ENCODE measurements at places on chromosomes 12 and 14.

- DNase-seq, result no peak
These were observed 56.7 kb downstream of the FAM222A start for GRCh38 chr12:109770104-109770860.

- no peak for DNase-seq
These were observed 191.4 kb downstream of the KITLG start for GRCh38 chr12:88388566-88389540.

- DNase-seq, result no peak
These were observed 215.8 kb upstream of the DIO2 start for GRCh38 chr14:80427101-80427500.

- DNase-seq, result no peak
These were observed 61.5 kb downstream of the NT5DC3 start for GRCh38 chr12:103779410-103780092.

DNA sequence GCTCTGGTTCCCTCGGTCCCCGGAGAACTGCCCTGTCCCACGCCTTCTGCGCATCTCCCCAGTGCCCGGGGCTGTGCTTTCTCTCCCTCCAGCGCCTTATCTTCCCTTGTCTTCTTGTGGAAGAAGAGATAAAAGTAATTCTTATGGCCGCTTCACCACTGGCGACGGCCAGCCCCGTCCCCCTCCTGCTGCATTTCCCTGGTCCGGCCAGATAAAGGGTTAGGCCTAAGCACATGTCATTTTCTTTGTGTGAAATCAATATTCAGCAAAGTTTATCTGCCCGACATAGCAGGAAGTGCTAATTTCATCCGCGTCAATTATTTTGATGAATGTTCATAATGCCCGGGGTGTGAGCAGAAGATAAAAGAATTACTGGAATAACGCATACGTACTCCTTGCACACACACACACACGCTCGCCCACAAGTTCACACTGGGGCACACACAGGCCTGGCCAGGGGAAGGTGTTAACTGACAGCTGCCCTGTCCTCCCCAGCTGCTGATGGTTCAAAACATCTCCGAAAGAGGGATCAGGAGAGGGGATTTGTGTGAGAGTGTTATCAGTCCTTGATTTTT, 177.7 kb upstream of the LHX5 start:
- DNase-seq, result no peak

GRCh38 chr12:65826353-65827171, 2.3 kb downstream of the HMGA2 start:
- no peak for DNase-seq

- DNase-seq, result peak; percentile 35
These were observed 11.2 kb upstream of the LBHD2 start for GRCh38 chr14:103072595-103073366.

DNA sequence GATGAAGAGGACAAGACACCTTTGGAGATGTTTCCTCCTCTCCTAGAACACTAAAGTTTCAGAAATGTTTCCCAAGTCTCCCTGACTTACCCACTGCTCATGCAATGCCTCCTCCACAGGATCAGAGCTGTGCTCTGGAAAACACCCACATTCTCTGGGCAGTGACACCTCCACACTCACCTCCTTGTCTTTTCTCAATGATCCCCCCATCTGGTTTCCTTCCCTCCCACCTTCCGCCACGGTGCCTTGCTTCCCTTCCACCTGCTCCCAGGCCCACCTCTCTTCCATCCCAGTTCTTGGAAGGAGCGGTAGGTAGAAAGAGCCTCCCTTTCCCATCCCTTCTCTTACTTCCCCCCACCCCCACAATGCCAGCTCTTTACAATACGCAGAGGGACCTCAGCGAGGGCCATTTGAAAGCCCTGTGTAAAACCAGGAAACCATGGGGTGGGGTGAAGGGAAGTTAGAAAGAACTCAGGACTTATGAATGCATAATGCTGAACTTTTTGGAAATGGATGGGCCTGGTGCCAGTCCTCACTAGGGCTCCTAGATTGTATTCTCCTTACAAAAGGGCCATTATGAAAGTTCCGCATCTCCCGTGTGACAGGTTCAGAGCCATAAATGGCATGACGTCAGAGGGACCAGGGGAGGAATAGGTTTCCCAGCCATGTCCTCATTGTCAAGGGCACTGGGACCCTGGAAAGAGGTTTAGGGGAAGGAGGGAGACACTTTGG, 12.8 kb downstream of the FBLN5 start:
- no peak for DNase-seq

- DNase-seq, result no peak
These were observed 51.2 kb downstream of the TESPA1 start for GRCh38 chr12:54933376-54933775.

GRCh38 chr12:88681271-88681670, 101.0 kb upstream of the KITLG start:
- no peak for DNase-seq

- DNase-seq, result no peak
These were observed 149.0 kb downstream of the AKAP6 start for GRCh38 chr14:32478050-32478449.

DNA sequence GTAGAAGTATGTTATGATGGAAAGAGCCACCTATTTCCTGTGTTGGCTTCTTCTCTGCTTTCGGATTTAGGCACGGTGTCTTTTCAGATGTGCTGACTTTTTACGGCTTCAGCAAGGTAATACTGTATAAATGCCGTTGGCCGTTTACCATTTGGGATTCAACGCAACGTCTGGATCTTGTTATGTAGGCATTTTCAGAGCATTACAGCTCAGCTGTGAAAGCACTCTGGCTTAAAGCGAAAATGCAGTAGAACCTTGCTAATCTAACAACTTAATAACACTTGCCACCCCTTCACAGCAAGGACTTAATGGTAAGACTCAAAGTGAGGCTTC, 229.9 kb downstream of the EFCAB11 start:
- no peak for DNase-seq

GRCh38 chr14:34713681-34714319, 593 bp downstream of the CFL2 start:
- peak; percentile 55 for DNase-seq

DNA sequence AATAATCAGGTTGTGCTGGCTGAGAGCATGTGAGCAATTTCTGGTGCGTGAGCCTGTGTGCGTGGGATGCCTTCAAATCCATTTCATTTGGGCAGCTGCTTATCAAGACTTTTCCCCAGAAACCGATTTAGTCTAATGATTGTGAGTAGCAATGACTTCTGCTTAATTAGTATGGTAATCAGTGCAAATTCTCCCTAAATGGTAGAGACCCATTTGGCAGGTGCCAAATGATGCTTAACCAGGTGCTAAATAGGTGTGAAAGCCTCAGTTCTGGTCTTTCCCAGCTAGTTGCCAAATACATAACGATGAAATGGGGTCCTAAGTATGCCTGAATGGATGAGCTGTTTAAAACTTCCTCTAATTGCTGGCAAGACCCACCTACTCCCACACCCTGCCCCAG, 248.4 kb upstream of the CCDC196 start:
- no peak for DNase-seq

DNA sequence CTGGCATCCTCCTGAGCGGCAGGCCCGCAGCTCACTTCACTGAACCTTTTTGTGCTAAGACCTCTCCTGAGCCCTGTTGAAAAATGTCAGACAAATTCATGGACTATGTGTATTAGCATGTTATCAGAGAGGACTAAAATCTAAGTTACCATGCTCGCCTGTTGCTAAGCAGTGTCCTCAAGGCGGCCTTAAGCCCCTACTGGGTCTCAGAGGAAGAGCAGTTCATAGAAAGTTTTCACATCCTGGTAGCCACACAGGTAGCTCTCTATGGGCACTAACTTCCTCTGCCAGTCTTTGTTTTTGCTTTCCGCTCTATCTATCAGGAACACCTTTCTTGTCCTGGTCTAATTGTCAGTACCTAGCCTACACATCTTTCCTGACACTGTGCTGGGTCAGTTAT, 306.6 kb upstream of the MIS18BP1 start:
- DNase-seq, result no peak

- DNase-seq, result no peak
These were observed 15.5 kb upstream of the SERPINA9 start for GRCh38 chr14:94491511-94491910.

- no peak for DNase-seq
These were observed 11.9 kb upstream of the UBE2N start for GRCh38 chr12:93453633-93454032.

DNA sequence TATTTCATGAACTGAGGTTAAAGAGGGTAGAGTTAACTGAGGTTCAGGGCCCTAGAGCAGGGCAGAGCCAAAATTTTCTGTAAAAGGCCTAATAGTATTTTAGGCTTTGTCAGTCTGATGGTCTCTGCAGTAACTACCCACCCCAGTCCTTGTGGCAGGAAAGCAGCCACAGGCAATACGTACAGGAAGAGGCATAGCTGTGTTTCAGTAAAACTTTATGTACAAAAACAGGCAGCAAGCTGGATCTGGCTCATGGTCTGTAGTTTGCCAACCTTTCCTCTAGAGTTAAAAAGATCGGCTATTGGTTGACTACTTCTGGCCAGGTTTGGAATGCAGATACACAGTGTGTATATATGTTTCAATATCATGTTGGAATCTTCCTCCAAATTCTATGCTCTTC, 17.2 kb downstream of the TM7SF3 start:
- DNase-seq, result no peak

GRCh38 chr14:24456980-24457379, 14.4 kb upstream of the SDR39U1 start:
- DNase-seq, result no peak

DNA sequence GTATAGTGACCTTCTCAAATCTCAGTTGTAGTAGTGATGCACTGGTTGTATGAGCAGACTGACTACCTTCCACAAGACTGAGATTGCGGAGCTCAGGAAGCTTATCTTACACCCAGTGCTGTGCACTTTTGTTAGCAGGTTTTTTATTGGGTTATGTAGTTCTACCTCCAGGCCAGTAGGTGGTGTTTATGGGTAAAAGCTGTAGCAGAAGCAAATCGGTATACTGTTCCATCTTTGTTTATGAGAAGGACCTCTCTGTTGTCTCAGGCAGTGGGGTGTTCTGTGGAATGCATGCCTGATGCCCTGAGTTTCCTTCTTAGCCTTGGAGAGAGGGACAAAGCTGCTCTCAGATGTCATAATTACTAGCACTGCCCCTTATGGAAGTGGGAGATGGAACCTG, 217.8 kb downstream of the LRFN5 start:
- DNase-seq, result no peak

- DNase-seq, result no peak
These were observed 92.9 kb downstream of the KCNC2 start for GRCh38 chr12:75116646-75117198.

DNA sequence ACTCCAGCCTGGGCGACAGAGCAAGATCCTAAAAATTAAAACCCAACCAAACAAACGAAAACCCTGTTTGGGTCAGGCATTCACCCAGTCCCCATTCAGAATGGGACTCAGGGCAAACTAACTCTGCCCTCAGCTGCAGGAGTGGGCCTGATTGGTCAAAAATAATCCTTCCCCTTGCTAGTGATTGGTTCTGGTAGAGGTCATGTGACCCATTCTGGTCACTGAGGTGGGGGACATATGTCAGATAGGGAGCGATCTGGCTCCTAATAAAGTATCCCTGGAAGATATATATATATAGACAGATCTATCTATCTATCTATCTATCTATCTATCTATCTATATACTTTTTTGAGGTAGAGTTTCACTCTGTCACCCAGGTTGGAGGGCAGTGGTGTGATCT, 29.5 kb upstream of the MED13L start:
- DNase-seq, result no peak

- no peak for DNase-seq
These were observed 754.5 kb downstream of the C12orf50 start for GRCh38 chr12:87274594-87275245.

- no peak for DNase-seq
These were observed 271.8 kb downstream of the PCNX1 start for GRCh38 chr14:71179066-71179465.

- no peak for DNase-seq
These were observed 19.6 kb downstream of the SLC7A8 start for GRCh38 chr14:23163830-23164229.

DNA sequence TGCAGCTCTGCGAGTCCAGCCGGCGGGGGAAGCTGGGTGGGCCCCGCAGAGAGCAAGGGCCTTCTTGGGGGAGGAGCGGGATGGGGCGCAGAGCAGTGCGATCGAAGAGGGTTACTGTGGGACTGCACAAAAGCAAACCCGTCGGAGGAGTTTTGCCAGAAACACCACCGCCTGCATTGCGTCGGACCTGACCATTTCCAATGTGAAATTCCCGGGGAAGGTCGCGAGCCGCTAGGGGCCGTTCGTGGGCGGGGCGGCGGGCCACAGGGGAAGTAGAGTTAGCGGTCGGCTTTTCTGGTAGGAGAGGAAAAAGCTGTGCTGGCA, 333 bp upstream of the KCNA1 start:
- no peak for DNase-seq

DNA sequence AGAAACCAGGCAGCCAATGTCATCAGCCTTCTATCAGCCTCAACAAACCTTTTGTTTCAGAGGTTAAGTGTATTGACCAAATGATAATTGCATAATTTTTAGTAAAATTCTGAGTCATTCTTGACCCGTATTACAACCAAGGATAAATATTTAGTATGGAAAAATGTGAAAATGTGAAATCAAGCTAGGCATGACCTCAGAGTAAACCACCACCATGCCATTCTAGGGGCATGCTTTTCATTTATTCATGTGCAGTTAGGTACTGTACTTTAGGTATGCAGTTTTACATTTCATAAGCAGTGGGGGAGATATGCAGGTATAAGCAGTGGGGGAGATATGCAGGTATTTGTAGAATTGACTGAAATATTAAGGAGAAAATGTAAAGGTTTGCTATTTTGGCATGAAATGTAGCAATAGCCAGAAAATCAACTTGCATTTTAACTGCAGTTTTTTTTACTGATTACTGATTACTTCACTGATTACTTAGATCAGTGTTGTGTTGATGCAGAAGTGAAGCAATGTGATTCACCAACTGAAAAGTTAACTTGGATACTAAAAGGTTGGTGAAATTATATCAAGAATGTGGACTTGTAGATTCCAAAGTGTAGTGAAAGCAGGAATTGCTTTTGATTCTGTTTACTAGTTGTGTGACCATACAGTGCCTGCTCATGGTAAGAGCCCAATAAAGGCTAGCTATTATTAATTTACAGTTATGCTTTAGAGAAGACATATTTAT, 184.2 kb downstream of the ESR2 start:
- DNase-seq, result no peak

DNA sequence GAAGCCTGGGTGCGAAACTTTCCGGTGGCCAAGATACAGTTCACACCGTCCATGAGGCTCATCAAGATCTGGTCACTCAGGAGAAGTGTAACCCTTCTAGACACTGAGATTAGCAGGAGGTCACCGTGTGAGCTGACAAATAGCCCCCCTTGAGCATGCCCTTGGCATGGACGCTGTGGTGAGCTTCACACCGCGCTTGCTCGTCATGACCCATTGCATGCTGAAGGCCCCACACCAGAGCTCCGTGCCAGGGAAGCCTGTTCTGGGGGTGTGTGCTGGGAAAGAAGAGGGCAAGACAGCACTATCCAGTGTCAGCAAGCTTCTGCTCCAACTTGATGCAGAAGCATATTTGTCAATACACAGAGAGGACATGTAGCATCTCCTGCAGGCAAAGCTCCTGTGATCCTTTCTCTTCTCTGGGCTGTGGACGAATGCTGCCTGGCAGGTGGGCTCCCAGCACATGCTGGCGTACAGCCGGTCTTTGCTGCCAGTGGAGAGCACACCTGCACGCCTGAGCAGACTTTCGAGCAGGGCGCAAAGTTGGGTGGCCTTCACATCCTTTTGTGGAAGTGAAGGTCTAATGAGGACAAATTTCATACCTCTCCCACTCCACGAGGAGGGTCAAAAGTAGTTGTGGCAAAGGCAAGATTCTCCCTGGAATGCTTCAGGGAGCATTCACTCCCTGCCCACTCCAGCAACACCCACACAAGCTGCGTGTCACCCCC, 126.9 kb upstream of the FKBP4 start:
- no peak for DNase-seq

Data from left colon (tissue), 2 donors.